CD4-positive, CD25-positive, alpha-beta regulatory T cell (primary cell): ENCODE measurements at places on chromosomes 5 and 9.
A peak's percentile ranks its signal among the peaks of the same experiment; 100 is the strongest.

GRCh38 chr9:114109124-114109523 lies 10.0 kb upstream of the KIF12 start:
- DNase-seq, result no peak

GRCh38 chr9:121735065-121735792 lies 83.8 kb downstream of the DAB2IP start:
- DNase-seq, result peak; percentile 14

- no peak for DNase-seq
Measured at GRCh38 chr5:137703565-137703964, 32.3 kb downstream of the KLHL3 start.

DNA sequence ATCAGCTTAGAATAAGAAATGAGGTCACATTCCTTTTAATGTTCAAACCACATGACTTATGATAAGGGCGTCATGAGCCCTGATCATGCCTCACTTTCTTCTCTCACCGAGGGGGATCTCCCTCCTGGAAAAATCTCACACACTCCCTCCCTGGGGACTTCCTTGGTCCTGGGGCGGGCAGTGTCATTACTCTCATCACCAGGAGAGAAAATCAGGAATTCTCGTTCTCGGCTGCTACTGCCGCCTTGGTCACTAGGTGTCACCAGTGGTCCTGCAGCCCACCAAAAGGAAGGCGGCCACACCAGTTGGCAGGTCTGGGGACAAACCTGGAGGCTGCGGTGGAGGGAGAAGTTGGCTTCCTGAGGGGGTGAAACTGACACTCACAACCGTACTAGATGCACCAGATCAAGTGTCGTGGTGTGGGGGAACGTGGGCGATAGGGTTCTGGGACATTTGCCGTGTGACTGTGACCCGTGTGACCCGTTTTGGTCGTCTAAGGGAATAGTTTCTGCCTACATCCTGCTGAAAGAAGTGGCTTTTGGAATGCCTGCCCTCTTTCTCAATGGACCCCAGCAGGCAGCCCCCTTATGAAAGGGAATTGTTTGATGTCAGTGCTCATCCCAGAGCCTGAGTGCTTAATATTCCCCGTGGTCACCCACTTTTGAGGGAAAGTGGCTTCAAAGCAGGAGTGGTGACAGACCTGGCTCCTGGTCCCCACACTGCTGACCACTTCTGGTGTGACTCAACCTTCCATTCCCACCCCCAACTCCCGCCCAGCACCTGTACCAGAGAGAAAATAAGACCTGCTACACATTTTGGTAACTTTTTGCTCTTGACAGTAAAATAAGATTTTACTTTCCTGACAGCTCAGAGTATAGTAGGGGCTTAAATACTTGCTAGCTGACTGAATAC lies 63.2 kb downstream of the ACER2 start:
- DNase-seq, result no peak

DNA sequence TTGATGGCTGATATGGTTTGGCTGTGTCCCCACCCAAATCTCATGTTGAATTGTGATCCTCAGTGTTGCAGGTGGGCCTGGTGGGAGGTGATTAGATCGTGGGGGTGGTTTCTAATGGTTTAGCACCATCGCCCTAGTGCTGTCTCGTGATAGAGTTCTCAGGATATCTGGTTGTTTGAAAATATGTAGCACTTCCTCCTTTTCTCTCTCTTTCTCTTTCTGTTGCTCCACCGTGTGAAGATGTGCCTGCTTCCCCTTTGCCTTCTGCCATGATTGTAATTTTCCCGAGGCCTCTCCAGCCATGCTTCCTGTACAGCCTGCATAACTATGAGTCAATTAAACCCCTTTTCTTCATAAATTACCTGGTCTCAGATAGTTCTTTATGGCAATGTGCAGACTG lies 111.6 kb downstream of the SREK1 start:
- DNase-seq, result no peak

DNA sequence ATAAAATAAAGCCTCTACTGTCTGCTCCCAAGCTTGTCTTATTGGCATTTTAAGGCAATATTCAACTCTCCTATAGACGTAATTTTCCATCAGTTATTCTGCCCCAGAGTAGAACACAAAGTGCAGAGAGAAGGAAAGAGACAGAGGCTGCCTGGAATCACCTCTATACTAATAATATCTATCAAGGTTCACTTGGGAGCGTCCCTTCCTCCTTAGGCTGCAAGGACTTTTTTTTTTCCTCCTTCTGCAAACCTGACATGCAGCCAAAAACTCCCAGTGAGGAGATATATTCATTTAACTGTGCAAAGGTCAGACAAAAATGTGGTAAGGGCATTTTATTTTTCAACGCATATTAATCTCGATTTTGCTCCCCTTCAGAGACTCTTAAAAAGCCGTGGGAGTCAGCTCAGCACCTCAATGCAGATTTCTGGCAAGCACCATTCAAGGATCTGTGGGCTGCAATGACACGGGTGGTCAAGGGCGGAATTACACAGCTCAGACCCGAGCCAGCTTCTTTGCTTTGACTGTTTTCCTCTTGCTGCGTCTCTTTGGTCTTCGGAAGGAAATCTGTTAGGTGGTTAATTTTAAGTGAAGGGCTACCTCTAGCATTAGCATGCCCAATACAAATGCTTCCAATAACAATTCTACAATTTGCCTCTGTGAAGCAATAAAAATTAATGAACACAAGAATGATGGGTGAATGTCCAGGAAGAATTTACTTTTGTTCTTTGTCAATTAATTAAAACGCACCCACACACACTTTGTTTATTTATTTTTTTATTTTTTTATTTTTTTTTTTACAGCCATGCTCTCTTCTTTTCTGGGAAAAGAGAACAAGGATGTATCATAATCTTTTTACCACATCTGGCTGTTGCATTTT lies 587.7 kb upstream of the GRAMD2B start:
- DNase-seq, result no peak

- DNase-seq, result no peak
Measured at GRCh38 chr5:171272996-171273970, 35.8 kb upstream of the TLX3 start.

- DNase-seq, result no peak
Measured at GRCh38 chr9:16750553-16750952, 119.9 kb downstream of the BNC2 start.

DNA sequence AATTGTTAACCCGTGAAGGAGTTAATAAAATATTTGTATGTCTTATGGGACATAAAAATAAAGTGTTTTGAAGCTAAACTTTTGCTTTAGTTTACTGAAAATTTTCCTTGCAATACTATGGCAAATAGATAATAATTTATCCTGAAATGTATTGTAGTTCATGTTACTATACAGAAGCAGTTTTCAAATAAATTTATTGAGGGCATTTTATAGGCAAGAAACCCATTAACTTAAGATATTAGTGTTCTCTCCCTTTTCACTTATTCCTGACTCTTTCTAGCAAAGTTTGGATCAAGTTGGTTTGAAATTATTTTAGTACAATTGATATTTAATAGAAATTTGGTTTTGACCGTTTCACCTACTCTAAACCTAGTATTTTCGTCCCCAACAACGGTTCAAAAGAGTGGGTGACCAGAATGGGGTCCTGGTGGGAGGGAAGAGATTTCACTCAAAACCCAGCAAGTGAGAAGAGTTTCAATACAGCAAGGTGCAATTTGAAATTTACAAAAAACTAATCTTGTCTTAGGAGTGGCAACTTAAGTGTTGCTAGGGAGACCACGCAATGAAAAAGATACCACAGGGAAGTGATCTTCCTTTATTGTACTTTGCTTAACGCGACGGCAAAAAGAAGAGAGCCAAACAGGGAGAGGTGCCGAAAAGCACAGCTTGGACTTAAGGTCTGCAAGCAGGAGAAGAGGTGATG lies 28.4 kb downstream of the NR2F1 start:
- no peak for DNase-seq

GRCh38 chr9:133406480-133407307 lies 11.1 kb downstream of the REXO4 start:
- peak; percentile 61 for DNase-seq

DNA sequence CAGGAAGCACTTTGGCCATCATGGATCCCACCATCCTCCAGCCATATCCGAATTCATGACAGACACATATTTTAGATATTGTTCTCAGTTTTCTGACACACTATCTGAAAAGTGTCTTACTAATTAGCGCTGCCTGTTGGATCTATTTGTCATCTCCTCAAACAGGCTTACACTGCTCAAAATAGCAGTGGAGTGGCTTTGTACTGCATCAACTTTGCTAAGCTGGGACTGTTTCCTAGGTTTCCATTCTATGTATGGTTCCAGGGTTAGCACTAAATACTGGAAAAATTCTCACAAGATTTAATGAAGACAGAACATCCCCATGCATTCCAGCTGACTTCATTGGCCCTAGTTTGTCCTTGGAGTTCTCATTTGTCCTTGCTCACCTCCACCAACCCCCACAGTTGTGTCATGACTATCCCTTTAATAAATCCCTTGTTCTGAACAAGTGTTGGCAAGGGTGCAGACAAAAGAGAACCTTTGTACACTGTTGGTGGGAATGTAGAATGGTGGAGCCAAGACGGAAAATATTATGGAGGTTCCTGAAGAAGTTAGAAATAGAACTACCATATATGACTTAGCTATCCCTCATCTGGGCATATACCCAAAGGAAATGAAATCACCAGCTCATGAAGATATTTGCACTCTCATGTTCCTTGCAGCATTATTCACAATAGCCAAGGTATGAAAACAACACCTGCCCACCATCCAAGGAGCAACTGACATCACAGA lies 136.5 kb upstream of the RAI14 start:
- no peak for DNase-seq

DNA sequence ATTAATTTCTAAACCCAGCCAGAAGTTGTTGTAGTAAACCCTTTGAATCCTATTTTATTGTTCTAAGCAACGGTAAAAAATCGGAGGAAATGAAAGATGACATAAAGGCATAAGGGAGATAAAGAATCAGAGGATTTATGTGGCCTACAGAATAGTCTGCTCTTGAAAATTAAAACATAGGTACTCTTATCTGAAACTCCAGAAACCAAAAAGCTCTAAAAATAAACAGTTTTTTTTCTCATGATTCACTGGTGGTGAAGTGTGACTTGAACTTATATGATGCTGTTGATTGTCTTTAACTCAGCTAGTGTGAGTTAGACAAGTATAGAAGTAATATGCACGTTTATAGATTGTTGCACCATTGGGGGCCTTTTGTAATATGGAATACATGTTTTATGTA lies 80.3 kb downstream of the HSD17B4 start:
- DNase-seq, result no peak

- DNase-seq, result no peak
Measured at GRCh38 chr9:36986468-36987408, 47.3 kb downstream of the PAX5 start.
